Midbrain (tissue), 1 donor: ENCODE measurements at places on chromosomes 1 and 21.

DNA sequence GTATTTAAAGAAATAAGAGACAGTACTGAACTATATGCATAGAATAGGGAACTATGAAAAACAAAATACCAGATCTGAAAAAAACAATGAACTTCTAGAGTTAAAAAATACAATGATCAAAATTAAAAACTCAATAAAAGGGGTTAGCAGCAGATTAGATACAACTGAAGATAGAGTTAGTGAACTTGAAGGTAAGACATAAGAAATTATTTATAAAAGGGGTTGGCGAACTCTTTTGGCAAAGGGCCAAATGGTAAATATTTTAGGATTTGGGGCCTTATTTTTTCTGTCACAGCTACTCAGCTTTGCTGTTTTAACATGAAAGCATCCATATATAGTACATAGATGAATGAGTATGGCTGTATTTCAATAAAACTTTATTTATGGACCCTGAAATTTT is 111.4 kb downstream of the ST3GAL3 start:
- DNase-seq = no peak

DNA sequence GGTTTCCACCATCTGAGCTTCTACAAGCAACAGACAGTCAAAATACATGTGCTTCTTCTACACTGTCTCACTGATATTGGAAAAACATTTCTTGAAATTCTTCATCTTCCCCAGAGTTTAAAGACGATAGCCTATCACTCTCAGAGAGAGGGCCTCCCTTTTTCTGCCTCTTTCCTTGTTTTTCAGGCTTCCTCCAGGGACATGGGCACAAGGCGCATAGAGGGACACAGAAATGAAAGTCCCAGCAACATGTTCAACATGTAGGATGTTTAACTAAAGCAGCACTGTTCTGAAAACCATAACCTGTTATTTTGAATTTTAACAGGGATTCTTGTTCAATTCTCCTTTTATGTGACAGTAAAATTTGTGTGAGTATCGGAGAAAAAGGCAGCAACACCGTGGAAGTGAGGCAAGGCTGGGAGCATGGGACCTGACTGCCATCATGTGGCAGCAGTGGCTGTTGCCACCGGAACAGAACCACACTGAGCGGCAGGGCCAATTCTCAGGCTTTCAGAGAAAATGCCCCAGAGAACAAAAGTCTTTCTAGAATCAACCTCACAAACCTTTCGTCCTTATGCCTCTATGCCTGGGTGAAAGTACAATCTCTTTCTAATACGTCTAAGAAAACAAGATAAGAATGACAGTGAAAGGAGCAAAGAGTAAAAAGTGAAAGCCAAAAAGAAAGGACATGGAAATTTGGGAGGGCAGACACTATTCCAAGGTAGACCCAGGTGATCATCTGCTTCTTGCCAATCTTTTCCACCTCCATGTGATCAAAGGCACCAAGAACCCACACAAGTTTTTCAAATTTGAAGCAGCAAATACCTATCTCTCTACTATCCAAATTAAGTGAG is 54.5 kb downstream of the PCNX2 start:
- DNase-seq = peak; percentile 76

GRCh38 chr1:35691080-35691479 is 27.6 kb downstream of the C1orf216 start:
- no peak for DNase-seq

DNA sequence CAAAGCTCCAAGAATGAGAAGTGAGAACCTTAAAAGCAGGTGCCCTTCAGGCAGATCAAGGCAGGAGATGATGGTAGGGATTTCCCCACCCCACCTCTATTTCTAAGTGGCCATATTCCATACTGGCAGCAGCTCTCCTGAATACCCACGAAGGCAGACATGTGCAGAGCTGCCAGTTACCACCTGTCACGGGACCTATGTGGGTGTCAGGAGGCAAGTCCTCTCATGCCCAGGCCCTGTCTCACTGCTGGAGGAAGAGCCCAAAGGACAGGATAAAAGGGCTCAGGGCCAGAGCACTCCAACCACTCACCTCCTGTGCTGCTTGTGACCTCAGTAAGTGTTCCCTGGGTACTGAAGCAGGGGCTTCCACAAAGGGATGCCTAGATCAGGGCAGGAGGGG is 721 bp upstream of the LCE1B start:
- DNase-seq = no peak

- DNase-seq = no peak
Observed at GRCh38 chr21:22277341-22277740, 1279.1 kb downstream of the NCAM2 start.

DNA sequence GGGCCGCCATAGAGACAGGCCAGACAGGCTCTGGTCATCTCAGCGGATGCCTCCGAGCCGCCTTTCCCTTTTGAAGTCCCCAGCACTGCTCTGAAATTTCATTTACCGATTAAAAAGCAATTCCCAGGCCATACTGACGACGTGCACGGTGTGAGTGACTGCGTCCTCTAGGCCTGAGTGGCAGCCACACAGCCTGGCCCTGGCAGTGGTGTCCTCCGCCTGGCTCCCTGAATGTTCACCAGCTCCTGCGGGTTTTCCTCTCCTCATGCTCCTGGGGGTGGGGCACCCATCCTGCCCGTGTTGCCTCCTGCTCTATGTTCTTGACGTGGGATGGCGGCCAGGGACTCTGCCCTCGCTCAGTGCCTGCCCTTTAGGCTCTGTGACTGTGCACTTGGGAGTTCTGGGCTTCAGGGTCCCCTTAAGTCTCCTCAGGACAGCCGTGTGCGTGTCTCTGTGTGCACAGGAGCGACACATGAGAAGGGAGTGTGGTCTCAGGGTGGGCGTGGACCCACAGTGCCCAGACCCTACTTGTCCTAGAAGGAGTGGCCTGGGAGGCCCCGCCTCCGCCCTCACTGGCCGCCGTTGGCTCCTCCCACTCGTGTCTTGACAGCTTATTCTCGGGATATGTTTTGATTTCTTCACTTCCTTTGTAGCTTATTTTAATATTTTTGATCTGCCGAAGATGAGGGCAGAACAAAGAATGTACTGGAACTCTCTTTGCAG is 3.6 kb downstream of the SKI start:
- DNase-seq = peak; percentile 39

DNA sequence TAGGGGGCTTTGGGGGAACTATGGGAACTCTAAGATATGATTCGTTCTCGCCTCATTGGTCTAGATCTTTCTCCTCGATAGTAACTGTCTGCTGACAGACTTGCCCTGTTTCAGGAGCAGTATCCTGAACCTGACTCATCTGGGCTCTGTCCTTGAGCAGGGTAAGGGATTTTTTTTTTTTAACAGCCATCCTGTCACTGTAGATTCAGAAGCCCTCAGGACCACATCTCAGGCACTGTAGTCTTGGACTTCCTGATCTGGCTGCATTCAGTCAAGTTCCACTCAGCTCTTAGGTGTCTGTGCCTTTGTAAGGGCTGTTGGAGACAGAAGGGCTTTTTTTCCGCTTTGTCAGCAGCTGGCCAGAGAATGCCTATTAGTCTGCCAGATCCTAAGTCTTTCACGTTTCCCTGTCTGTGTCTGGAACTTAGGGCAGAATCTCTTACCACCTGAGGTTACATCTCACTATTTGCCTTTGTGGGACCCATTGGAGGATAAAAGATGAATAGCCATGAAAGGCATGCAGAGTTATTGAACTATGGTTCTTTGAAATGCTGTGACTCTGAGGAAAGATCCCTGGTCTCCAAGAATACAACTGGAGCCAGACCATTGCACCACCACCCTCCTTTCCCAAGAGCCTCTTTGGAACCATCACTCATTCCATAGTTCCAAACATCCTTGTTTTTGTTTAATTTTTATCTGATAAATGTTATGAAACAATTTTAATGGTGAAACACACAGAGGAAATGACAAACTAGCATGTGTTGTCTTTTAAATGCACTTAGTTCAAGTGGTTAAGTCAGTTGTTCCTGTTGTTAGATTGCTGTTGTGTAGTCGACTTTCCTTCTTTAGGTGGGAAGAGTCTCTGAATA is 49.7 kb upstream of the MACF1 start:
- DNase-seq = no peak

GRCh38 chr1:29827237-29827750 is 591.0 kb downstream of the PTPRU start:
- DNase-seq = no peak

DNA sequence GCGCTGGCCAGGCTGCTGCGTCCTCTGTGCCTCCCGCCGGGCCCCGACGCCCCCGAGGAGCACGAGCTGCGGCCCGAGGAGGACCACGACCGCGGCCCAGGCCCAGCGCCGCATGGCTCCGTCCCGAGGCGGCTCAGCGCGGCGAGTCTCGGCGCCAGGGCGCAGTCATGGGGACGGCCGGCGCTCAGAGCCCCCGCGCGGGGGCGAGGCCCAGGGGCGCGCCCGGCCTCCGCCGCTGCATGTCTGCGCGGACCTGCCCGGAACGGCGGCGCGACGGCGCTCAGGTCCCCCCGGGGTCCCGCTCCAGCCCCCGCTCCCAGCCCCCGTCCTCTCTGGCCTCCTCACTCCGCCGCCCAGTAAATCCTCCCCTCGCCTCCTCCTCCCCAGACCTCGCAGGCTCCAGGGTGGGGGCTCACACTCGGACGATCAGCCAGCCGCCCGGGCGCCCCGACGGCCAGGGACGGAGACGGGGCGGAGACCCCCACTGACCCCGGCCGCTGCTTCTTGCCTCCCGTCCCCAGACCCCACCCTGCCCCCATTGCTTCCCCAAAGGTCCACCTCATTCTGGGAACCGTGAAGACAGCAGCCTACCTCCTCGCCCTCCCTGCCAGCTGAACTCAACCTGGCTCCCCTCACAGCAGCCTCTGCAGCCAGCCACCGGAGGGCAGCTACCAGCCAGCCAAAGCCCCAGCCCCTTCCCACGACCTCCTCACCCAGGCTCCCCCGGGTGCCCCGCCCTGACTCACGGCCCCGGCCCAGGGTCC is at the start of gene C1QTNF12:
C1QTNF12 (minus strand) TSS at position 146 of the 764 bp plus-strand sequence; CDS start at position 114, 32 bp downstream.
- no peak for DNase-seq

DNA sequence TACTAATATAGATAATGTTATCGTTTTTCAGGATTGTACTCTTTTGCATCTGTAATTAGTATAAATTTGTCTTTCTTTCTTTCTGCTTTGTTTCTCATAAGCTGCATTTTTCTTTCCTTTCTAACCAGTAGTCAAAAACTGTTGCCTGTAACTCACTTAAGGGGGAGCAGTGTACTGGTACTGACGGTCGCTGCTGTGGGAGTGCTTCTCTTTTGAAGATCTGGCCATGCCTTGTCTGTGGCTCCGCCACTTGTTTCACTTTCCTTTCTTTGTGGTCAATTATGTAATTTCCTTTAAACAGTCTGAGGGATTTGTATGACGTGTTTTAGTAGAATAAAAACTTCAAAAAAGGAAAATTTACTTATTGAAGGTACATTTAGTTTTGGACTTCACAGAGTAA is 37.0 kb downstream of the MIA3 start:
- no peak for DNase-seq

DNA sequence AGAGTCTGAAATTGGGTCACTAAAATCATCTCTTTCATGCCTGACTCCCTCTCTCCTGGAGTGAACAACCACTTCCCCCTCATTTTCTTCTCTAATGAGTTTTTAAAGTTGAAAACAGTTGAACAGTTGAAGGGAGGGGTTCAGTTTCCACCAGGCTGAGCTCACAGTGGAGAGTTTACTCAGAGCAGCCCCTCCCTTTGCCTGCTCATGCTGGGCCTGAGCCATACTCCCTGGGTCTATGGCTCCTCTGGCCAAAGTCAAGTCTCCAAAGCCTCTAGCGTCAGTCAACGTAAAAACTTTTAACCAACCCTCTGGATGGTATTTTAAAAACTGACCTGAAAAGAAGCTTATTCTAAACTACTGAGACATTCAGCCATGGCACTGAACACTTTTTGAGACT is 100.8 kb upstream of the RNPC3 start:
- DNase-seq = no peak

- no peak for DNase-seq
Observed at GRCh38 chr1:23742670-23743286, 493 bp upstream of the ELOA start.

DNA sequence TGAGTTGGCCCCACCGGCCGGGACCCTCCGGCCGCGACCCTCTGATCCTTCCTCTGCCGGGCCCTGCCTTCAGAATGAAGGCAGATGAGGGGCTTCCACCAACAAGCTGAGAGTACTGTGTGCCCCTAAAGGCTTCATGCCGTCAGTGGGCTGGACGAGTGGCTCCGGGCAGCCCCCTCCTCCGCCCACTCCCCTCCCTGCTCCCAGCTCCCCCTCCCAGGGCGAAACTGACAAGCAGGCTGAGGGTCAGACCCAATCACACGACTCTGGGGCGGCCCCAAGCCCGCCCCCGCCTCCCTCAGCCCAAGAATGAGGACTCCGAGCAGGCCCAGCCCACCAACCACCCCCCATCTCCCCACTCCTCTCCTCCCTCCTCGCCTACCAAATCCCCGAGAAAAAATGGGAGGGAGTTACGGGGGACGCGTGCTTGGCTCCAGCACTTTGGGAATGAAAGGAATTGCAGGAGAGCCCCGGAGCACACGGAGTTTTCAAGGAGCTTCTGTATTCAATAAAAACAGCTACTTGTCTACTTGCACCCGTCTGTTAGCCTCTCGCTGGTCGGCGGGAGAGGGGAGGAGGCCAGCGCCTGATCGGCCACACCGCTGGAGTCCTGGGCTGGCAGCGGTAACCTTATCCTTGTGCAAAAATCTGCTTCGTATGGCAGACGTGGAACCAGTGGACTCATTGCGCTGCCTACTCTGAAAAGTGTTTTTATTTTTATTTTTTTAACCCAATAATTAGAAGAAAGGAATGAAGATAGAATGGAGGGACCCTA is at the start of gene COL11A1:
COL11A1 (minus strand) TSS at position 147 of the 775 bp plus-strand sequence. CDS start 344 bp downstream, outside the sequence.
- DNase-seq = peak; percentile 54

DNA sequence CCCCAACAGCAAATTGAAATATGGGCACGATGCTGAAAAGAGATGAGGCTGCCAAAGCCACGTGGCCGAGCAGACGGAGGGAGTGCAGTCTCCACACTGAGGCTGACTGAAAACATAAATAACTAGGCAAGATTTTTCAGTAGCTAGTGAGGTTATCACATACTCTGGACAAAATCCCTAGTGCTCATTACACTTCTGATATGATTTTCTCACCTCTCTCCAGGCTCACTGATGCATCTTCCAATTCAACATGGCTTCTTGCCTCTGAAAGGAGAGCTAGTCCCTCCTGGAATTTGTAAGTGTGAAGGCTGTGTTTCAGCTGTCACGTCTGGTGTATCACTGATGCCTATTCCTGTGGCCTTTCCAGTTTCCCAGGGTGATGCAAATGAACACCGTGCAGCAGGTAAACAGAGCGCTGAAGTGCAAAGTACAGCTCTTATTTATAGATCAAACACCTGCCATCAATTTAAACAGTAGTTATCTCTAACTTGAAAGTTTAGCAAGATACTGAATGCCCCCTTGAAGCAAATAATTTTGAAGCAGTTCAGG is 656.1 kb downstream of the KIF26B start:
- DNase-seq = no peak

DNA sequence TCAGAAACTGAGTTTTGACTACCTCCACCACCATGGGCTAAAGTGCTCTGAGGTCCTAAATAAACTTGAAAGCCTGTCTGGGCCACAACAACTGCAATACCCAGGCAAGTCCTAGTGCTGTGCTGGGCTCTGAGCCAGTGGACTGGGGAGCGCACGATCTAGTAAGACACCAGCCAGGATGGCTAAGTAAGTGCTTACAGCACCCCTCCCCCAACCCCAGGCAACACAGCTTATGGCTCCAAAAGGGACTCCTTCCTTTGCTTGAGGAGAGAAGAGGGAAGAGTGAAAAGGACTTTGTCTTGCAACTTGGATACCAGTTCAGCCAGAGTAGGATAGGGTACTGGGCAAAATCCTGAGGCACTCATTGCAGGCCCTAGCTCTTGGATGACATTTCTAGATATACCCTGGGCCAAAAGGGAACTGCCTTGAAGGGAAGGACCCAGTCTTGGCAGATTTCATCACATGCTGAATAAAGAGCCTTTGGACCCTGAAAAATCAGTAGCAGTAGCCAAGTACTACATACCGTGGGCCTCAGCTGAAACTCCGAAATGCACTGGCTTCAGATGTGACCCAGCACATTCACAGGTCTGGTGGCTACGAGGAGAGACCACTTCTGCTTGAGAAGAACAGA is 1.6 kb downstream of the C1orf105 start:
- DNase-seq = peak; percentile 47
